Activated CD8-positive, alpha-beta memory T cell treated with anti-CD3 and anti-CD28 coated beads for 24 hours (primary cell): ENCODE measurements at places on chromosomes 2 and 18.

- DNase-seq = no peak
Measured at GRCh38 chr2:202127687-202128331, 54.8 kb downstream of the KIAA2012 start.

DNA sequence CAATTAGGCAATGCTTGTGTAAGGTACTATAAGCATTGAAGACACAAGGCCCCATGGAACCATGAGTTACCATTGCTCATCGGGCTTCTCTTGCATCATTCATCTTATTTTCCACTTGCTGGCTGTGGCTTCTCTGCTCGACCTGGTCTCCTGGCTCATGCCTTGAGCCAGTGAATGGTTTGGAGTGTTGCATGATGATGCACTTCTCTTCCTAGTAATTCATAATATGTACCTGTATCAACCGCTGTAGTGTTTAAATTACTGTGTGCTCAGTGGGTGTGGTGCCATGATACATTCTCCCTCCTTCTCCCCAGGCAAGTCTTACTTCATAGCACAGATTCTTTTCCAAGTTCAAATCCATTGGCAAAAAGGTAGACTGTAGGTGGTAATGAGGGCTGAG lies 66.8 kb downstream of the ABCA12 start:
- DNase-seq = no peak

DNA sequence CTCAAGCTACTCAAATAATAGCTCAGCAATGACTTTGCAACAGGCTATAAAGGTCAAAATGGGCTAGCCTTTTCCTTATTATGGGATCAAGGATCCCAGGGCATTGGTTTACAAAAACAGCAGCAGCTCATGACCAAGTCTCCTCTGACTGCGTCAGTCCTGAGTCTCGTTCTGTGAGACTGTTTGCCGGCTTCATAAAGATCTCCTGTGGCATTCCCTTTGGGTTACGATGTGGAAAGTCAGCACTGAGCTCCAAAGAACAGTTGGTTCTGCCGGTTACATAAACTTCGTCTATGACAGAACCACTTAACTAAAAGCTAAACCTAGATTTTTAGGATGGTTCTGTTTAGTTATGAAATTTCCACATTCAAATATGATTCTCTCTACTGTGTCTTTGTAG lies 674.9 kb downstream of the ZEB2 start:
- DNase-seq = no peak

- DNase-seq = peak; percentile 85
Measured at GRCh38 chr2:25286025-25286400, 55.7 kb downstream of the DNMT3A start.

DNA sequence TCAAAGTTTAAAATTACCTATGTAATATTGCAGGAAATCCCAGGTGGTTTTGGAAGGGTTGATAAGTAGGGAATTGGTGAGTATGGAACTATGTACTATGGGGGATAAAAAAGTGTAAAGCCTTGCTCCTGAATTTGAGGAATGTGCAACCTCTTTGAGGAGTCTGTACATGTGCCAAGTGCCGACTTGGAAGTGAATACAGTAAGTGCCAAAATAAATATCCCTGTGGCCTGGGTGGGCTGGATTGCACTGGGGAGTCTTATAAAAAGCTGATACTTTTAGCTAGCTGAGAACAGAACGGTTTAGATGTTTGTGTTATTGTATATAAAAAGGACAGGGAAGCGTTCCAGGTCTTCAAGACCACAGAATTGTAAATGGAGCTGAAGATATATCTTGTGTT lies 317.1 kb upstream of the LRRTM1 start:
- DNase-seq = no peak

GRCh38 chr2:176177580-176178037 lies 10.9 kb upstream of the HOXD1 start:
- DNase-seq = no peak

DNA sequence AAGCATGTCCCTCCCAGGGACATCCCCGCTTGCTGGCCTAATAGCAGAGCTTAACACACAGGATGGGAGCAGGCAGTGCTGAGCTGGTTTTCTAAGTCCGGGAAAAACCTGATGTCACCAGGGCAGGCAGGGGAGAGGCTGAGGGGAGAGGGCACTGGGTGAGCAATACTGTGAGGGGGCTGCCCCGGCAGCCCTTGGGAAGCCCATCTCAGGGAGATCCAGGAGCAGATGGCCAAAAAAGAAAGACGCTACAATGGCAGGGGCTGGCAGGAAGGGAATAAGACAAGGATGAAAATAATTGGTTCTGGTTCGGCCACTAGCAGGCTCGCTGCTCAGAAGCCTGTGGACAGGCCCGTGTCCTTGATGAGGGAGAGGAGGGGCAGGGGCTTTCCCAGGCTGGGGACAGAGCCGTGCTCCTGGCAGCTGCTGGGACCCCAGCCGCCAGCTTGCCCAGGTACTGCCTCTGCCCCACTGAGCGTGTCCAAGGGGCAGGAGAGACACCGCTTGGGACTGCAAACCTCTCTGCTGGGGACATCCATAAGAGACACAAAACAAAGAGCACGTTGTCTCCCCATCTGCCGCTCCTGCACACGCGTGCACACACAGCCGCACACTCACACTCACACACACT lies 30.2 kb downstream of the SMAD7 start:
- no peak for DNase-seq

DNA sequence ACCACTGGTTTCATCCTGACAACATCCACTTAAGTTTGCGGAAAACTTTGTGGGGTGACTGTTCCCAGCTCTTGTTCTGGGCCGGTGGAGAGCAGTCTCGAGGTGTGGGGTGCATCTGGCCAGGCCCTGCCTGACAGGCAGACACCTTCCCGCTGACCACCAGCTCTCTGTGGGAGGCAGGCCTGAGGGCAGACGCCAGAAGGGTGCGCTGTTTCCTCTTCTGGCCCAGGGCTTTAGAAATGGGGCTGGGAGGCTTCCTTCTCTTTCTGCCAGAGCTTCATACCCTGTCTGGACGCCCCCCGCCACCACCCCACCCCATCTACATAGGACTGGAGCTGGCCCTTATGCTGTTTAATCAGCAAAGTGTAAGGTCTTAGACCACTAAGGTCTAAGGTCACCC lies 263.8 kb downstream of the LOXHD1 start:
- DNase-seq = no peak

- DNase-seq = no peak
Measured at GRCh38 chr2:144607891-144608521, 88.1 kb upstream of the ZEB2 start.

DNA sequence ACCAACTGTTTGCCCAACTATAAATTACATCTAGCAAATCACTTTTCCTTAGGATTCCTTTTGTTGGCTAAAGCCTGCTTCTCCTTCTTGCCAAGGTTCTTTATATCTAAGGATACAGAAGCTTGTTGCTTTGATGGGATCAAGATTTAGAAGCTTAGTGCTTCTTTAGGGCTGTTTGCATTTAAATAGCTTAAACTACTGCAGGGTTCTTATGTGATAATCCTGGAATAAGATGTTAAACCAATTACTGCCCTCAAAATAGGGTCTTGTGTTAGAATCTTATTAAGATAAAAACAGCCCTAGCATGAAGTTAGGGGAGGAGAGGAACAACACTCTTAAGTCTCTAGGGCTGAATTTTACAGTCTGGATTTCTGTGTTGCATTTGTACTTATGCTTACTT lies 64.2 kb downstream of the KIF5C start:
- no peak for DNase-seq

DNA sequence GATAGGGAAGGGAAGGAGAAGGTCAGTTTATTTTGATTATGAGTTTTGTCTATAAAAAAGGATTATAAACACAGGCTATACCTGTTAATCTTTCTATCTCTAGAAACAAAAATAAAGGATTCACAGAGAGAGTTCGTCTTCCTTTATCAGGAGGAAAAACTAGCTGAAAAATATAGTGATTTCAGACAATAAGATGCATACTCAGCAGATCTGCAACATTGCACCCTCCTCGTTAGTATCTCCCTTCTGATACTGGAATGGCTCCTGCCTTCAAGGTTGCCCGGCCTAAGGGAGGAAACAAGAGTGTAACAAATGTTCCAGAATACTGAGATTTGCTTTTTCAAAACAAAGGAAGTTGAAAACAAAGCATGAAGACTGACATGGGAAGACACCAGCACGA lies 48.7 kb upstream of the LRATD1 start:
- DNase-seq = no peak

DNA sequence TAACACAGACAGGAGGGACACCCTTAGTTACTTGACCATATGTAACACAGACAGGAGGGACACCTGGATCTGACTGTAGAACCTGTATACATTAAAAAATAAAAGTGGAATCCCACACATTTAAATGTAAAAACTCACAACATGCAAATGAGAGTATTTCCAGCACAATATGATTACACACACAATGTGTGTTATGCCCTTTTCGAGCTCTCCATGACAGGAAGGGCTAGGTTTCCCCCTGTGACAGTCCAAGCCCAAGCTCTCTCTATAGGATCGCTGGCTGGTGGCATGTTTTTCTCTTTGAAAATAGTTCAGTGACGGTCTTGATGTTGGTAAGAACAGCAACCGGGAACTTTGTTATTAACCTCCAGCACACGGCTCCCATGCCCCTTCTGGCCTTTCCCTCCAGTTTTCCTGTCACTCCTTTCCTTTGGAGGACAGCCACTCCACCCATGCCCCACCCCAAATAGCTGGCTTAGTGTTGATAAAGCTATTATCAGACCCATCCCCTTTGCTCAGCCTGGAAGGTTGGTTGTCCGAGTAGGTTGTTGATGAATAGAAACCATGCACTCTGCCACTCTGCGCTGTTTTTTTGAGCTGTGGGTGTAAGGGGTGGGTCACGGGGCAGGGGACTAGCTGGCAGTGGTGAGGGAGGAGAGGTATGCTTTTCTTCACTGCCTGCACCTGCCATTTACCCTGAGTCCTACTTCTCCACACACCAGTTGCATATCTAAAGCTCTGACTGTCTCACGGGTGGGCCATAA lies 2.7 kb downstream of the RASGRP3 start:
- DNase-seq = no peak

DNA sequence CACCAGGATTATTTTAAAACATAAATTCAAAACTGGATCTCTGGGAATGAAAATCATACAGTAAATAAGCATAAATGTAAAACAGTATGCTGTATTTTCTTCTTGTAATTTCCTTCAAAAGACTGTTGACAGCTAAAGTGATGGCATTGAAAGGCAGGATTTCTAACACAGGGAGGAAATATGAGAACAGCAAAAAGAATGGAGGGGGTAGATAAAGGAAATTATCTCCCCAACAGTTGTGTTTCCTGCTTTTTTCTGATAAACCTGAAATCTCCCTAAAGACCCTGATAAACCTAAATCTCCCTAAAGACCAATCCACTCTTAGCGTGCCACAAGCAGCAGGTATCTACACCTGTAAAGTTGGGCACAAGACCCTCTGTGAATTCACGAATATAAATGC lies 50.8 kb downstream of the PIAS2 start:
- no peak for DNase-seq

DNA sequence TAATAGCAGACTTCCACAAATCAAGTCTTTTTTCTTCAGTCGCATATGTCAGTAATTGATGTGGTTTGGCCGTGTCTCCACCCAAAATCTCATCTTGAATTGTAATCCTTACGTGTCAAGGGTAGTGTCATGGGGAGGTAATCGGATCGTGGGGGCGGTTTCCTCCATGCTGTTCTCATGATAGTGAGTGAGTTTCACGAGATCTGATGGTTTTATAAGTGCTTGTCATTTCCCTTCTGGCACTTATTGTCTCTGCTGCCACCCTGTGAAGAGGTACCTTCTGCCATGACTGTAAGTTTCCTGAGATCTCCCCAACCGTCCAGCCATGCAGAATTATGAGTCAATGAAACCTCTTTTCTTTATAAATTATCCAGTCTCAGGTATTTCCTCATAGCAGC lies 478.8 kb downstream of the PTPRM start:
- DNase-seq = no peak

DNA sequence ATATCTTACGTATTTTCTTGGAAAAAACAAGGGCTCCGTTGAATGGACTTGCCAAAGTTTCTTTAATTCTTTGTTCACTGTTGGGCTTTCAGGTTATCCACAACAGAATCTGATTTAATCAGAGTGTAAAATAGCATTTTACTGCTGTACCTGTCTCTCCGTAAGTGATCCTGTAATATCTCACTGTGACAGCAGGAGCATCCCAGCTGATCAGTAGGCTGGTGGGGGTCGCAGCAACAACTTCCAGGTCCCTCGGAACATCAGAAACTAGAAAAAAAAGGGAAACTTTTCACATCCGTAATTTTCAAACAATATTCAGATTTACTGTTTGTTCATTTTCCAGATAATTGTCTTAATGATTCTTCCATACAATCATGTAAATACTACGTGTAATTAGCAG lies 51.2 kb downstream of the FN1 start:
- no peak for DNase-seq

GRCh38 chr2:240394549-240394948 lies 40.9 kb upstream of the GPC1 start:
- DNase-seq = no peak

- no peak for DNase-seq
Measured at GRCh38 chr2:220916931-220917330, 655.2 kb downstream of the EPHA4 start.

DNA sequence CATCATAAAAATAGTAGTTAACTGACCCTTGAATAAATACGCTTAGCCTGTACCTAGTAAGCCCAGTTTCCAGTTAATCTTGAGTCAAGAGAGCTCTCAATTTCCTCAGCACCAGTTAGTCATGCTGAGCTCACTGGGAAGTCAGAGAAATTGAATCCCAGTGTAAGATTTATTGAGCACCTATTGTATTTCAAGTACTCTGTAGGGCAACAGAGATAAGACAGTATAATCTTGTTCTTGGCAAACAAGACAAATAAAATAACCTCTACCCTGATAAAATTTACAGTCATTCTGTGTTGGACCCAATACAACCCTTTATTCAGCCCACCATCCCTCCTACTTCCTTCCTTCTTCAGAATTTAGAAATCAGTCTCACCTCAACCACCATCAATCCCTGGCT lies 71.9 kb upstream of the NRP2 start:
- DNase-seq = no peak

DNA sequence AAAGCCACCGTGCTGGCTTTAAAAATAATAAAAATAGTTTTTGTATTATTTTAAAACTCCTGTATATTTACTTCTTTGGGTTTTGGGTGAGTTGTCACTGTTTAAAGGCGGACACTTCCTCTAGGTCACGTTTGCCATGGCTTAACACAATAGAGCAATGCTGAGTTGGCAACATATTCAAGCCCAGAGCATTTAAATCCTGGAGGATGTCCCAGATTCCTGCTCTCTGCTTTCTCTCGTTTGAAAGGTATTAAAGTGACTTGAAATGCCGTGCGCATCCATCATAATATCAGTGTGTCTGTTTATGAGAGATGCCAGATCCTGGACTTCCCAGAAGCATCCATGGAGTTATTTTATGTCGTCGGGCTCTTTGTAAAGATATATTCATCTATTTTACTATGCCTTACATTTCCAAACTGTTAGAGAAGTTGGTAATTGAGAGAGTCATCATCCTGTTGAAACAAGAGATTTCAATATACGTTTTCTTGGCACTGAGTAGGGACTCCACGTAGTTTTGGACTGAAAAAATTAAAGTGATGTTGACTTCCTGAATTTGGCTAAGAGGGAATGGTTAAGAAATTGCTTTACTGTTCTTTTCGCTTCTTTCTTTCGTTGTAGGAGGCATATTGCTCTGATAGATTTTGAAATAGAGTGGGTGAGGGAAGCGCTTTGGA lies 150.6 kb downstream of the ZNF236 start:
- DNase-seq = no peak

GRCh38 chr2:42967959-42968674 lies 175.7 kb upstream of the HAAO start:
- DNase-seq = no peak

- DNase-seq = no peak
Measured at GRCh38 chr2:28994074-28994473, 13.0 kb downstream of the TOGARAM2 start.
